AG04449 (cell line): ENCODE measurements at places on chromosomes 6 and 20.

- no peak for DNase-seq
Measured at GRCh38 chr6:126633373-126633772, 293.5 kb downstream of the CENPW start.

DNA sequence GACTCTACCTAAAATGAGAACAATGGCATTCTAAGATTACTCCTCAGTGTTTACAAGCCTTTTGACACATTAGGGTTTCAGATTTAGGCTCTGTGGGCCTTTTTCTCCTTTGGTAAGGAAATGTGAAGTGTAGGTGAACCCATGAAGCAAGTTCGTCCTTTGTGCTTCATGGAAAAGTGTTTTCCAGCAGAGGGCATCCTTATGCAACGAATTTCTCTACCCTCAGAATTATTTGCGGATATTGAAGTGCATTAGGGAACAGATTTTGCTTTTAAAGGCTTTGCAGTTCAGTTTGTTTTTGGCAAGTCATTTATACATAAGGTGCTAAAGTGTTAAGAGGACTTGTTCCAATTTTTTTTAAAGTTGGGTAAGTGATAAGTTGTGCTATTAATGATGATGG lies 55.7 kb upstream of the FERMT1 start:
- DNase-seq: no peak

DNA sequence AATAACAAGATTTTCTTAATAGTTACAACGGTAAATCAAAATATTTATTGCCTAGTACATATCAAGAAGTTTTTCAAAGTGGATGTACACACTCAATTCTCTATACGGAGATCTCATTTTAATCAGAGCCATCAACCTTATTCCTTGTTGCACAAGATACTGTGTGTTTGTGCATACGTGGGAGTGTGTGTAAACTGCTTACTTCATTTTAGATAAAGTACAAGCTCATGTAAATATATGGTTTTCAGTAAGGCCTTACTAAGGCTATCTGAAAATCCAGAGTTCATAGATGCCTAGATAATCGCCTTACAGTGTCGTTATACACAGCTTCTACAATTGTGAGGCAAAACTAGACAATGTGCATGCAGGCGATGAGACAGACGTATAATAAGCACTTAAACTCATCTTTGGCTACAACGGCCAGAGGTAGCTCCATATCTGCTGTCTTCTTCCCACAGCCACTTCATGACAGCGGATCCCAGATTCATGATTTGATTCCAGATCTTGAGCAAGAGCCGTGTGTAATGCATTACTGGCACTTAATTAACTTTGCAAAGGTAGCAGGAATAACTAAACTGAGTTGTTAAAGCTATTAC lies 2.5 kb downstream of the PERP start:
- no peak for DNase-seq

GRCh38 chr6:110484321-110484720 lies 7.9 kb upstream of the SLC22A16 start:
- DNase-seq: no peak

DNA sequence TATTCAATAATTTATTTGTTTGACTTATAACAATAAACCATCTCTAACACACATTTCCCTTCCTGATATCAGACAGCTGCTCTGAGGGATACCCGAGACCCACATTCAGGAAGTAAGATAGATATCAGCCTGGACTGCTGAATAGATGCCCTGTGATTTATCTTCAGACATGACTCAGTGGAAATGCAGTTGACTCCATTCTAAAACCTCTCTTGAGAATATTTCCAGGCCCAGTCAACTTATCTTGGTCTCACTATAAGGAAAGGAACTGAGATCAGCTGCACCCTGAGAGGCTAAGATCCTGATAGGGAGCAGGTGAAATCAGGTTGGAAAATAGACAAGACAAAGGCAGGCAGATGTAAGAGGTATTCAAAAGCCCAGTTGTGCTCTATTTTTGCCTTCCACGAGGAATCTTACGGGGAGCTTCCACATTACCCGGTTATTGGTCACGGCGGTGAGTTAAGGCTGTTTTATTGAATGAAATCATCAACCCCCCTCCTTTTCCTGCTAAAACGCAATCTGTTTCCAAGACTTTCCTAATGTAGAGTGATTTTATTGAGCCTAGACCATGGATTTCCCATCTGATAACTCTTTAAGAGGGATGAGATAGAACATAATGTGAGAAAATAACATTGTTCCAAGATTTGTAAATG lies 25.5 kb downstream of the C6orf15 start:
- no peak for DNase-seq

GRCh38 chr6:34182751-34183531 lies 37.1 kb upstream of the GRM4 start:
- DNase-seq: no peak

GRCh38 chr6:136773473-136773796 lies 18.8 kb downstream of the MAP3K5 start:
- no peak for DNase-seq

- no peak for DNase-seq
Measured at GRCh38 chr20:46965477-46965876, 70.8 kb downstream of the EYA2 start.

DNA sequence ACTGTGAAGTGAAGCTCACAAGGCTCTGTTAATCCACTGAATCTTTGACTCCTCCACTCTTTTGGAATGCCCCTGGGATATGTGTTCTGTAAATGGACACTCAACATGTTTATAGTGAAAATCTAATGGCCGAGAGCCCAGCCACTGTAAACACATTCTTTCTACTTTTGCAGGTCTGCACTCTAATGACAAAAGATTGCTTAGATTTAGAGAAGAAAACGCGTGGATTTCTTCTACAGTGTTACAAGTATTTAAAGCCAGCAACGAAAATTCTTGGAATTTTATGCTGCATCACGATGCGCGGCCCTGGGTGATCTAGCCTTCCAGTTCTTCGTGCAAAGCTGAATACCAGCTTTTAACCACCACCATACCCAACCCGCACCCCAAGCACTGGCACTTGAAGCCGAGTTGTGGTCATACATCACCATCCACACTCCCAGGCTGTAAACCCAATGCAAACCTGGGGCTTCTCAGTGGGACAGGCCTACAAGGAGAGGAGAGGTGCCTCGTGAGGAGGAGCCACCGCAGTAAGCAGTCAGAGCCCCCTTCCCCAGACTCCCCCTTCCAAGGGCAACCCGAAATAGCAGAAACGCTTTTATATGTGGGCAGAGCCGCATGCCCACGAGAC lies 3.7 kb upstream of the FOXO3 start:
- DNase-seq: no peak

DNA sequence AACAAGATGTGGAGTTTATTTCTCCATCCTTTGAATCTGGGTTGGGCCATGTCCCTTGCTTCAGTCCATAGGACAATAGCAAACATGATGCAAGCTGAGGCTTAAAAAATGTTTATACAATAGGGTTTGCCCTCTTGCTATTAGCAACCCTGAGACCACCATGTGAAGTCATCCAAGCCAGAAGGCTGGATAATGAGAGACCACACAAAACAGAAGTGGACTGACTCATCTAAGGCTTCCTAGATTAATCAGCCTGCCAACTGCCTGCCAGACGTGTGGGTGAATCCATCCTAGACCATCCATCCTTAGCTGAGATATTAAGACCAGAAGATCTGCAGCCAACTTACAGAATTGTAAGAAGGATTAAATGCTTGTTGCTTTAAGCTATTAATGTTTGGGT lies 38.1 kb upstream of the ISM1 start:
- DNase-seq: no peak

- DNase-seq: no peak
Measured at GRCh38 chr6:113352029-113352801, 504.9 kb upstream of the MARCKS start.

- DNase-seq: no peak
Measured at GRCh38 chr6:32604434-32604877, 14.8 kb upstream of the HLA-DRB1 start.

DNA sequence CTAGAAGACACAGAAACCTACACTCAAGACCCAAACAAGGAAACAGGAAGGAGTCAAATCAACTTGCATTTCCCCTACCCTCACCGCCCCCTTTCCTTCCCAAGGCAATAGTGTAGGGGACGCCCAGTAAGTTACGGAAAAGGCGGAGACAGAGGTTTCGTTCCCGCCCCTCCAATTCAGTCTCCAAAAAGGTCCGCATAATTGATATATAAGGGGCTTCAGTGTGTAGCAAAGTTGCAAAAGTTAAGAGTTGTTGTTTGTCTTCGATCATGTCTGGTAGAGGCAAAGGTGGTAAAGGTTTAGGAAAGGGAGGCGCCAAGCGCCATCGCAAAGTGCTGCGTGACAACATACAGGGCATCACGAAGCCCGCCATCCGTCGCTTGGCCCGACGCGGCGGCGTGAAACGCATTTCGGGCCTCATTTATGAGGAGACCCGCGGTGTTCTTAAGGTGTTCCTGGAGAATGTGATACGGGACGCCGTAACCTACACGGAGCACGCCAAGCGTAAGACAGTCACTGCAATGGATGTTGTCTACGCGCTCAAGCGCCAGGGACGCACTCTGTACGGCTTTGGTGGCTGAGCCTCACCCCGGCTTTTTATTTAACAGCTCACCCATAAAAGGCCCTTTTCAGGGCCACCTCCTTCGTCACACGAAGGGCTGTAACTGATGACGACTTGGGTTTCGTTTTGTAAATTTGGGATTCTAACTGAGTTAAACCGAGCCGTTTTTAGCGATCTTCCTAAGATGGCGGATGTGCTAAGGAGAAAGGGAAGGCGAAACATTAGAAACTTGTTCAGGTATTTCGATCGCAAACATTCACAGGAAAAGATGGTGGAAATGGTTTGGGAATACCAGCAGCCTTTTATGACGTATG lies 124.6 kb upstream of the BTN3A2 start:
- DNase-seq: no peak

- DNase-seq: peak; percentile 79
Measured at GRCh38 chr6:112691289-112691688, 344.2 kb downstream of the RFPL4B start.

DNA sequence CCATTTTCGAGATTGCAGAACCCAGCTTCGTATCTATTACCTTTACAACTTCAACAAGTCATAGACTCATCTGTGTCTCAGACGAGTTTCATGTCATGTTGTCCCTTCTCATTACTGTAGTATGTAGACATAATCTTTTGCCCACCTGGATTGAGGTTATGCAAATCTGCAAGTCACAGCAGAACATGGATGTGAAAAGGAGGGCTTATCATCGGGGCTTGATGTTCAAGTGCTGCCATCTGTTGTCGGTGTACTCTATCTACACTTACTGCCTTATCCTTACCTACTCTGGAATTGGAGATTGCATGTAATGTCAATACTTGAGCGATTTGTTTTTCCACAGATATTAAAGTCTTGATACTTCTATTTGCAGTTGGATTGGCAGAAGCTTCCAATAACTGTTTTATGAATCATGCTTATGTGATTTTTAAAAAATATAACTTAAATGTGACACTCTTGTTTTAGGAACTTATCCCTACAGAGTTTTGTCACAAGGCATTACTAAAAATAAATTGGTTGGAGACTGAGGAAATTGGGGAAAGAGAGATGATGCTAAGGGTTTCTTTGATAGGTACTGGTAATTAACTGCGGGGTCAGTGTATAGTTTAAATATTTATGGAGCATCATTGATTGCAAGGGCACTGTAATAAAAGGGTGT lies 3.0 kb upstream of the GOPC start:
- peak; percentile 46 for DNase-seq

GRCh38 chr6:62324834-62325233 lies 38.8 kb upstream of the KHDRBS2 start:
- DNase-seq: no peak

- DNase-seq: no peak
Measured at GRCh38 chr20:21190869-21191268, 65.0 kb downstream of the KIZ start.

GRCh38 chr20:36904690-36905089 lies 28.8 kb downstream of the TLDC2 start:
- DNase-seq: no peak

DNA sequence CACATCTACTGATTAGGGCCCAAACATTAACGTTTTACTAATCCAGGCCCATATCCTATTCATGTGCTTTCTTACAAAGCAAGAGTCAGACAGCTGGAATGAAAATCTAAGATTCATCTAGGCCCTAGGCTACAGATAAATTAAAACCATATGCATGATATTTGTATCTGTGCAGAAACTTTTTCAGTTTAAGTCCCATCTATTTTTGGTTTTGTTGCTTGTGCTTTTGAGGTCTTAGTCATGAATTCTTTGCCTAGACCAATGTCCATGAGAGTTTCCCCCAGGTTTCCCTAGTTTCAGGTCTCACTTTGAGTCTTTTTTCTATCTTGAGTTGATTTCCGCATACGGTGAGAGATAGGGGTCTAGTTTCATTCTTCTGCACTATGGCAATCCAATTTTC lies 20.2 kb downstream of the ADNP start:
- peak; percentile 63 for DNase-seq

DNA sequence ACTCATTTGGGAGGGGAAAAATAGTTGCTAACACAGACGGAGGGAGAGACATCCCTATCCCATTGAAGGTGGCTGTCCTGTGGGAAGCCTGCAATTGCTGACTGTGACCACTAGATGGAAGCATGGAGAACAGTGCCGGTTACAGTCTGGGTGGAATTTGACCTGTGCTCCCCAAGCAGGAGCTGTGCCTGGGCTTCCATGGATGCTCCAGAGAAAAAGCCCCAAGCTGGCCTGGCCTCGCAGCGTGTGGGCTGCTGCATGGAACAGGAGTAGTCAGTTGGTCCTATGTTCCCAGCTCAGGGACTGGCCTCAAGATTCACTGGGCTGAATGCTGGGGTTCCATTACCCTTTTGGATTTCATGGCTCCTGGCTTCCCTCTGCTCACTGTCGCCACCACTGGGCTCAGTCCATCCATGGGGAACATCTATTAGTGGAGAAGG lies 116.3 kb upstream of the CHD6 start:
- DNase-seq: no peak

DNA sequence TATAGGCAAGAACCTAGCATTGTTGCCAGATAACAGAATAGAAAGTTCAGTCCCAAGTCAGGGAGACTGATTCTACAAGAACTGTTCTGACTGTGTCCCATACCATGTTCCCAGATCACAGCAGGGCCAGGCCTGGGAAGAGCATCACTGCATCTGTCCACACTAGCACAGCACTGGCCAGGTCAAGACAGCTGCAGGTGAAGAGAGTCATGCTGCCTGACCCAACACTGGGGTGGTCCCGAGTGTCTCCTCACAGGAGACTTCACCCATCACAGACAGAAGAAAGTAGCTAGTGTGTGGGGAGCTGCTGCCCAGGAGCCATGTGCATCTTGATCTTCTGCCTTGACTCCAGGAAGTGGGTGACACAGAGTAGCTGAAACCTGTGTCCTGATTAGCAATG lies 1.3 kb upstream of the CST9L start:
- no peak for DNase-seq

- DNase-seq: no peak
Measured at GRCh38 chr20:3839328-3839727, 7.3 kb upstream of the MAVS start.

GRCh38 chr6:40426346-40427066 lies 160.7 kb downstream of the LRFN2 start:
- DNase-seq: no peak
